Sigmoid colon (tissue), 7 donors: ENCODE measurements at places on chromosomes 3 and 15. TPM values are rescaled to one million over a fixed set of nuclear protein-coding genes. Genes with fewer than 3 reads are reported as not detected.
A peak's percentile ranks its signal among the peaks of the same experiment; 100 is the strongest.

DNA sequence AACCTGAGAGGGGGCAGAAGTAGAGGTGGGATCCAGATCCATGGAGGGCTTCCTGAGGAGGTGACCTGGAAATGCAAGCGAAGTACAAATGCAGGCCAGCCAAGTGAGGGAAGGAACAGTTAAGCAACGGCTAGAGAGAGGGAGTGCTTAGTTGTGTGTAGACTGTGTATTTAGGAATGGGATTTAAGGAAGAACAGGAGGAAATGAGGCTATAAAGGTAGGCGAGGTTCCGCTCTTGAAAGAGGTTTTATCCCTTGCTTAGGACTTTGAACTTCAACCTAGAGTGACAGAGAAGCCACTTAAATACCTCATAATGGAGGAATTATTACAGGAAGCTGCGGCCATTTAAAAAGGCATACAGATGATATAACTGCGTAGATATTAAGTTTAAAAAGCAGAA is 295.1 kb downstream of the THSD4 start:
- DNase-seq, result no peak

CSPG5 gene
- 2.3 TPM for total RNA-seq

DNA sequence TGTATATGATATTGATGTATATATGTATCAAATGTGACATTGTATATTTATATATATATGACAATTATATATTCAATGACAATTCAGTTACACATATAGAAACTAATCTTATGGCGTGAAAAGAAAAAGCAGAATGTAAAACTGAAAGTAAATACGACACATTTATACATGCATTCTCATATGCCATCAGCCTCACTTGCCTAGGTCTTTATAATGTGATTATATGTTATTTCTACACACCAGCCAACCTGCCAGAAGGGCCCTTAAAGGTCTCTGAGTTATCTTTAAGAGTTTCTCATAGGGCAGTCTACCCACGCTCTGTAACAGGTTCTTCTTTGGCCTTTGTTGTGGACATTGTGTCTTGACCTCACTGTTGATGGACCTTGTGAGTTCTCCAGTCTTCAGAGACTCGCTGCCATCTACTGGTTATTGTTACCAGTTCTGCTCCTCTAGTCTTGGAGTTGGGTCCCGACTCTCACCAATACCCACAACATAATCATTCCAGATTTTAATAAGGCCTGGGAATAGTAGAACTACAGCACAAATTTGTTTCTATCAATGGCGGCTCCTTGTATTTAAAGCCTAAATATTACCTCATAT is 371.5 kb upstream of the GOLIM4 start:
- no peak for DNase-seq

DNA sequence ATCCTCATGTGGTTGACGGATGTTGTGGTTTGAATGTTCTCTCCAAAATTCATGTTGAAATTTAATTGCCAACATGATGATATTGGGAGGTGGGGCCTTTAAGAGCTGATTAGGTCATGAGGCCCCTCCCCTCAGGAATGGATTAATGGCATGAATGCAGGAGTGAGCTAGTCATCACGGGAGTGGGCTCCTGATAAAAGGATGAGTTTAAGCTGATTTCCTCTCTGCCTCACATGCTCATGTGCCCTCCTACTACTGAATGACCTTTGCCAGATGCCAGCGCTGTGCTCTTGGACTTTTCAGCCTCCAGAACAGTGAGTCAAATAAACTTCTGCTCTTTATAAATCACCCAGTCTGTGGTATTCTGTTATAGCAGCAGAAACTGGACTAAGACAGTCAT is 111.2 kb downstream of the MYO5A start:
- no peak for DNase-seq

- DNase-seq, result no peak
Measured at GRCh38 chr3:127458696-127459604, 131.6 kb downstream of the TPRA1 start.

EXD1 gene
- total RNA-seq, result not detected

GOLGA8M gene
- total RNA-seq, result 0.55 TPM

- DNase-seq, result no peak
Measured at GRCh38 chr15:88586401-88587162, 34.6 kb upstream of the AEN start.

GRCh38 chr3:151491525-151491924 is 30.7 kb upstream of the IGSF10 start:
- DNase-seq, result no peak

GRCh38 chr3:12188328-12188648 is 29.6 kb upstream of the TIMP4 start:
- no peak for DNase-seq

DNA sequence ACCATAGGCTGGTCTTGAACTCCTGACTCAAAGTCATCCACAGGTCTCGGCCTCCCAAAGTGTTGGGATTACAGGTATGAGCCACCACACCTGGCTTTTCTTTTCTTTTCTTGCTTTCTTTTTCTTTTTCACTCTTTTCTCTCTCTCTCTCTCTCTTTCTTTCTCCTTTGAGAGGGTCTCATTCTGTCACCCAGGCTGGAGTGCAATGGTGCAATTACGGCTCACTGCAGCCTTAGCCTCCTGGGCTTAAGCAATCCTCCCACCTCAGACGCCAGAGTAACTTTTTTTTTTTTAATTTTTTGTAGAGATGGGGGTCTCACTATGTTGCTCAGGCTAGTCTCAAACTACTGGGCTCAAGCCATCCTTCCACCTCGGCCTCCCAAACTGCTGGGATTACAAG is 133.1 kb upstream of the UBE2E1 start:
- no peak for DNase-seq

DNA sequence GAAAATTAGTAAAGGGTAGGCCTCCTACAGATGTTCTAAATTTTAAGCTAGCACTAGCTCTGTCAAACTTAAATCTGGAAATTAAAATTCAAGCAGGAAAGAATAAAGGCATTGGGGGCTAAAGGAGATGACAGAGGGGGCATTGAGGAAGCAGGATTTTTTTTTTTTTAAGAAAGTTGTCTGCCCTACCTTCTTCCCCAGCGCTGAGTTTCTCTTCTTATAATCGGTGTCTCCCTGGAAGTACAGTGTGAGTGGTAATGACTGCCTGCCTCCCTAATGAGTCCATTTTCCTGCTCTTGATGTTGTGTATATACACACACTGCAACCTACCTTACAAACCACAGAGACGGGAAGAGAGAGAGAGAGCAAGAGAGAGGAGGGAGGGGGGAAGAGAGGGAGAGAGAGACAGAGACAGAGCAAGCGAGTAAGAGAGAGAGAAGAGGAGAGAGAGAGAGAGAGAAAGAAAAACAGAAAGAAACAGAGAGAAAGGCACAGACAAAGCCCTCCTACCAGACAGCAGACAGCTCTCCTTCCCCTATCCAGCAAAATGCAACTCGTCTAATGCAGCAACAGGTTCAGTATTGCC is 47.0 kb downstream of the ZBTB20 start:
- DNase-seq, result no peak

GRCh38 chr3:178584722-178585380 is 48.6 kb downstream of the KCNMB2 start:
- DNase-seq, result no peak

- DNase-seq, result no peak
Measured at GRCh38 chr15:81888748-81889484, 156.9 kb downstream of the MEX3B start.

DNA sequence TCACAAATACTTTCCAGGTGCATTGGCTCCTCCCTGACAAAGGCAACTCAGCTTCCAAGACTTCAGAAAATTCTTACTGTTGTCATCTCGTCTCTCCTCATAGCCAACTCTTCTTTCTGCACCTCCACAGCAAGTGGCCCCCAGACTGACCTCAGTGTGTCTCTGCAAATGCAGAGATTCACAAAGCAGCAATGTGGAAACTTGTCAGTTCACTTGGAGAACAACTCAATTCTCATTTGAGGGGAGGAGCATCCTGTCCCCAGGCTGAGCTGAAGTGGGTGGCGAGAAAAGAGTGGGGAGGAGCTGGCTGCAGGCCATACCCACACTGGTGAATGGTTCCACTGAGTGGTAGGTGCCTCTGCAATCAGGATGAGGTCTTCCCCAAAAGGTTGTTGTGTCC is 248.7 kb upstream of the IL12A start:
- no peak for DNase-seq

- DNase-seq, result no peak
Measured at GRCh38 chr3:45223889-45224727, 2.0 kb downstream of the TMEM158 start.

GRCh38 chr15:45117308-45118130 is 3.4 kb downstream of the DUOXA2 start:
- no peak for DNase-seq

DNA sequence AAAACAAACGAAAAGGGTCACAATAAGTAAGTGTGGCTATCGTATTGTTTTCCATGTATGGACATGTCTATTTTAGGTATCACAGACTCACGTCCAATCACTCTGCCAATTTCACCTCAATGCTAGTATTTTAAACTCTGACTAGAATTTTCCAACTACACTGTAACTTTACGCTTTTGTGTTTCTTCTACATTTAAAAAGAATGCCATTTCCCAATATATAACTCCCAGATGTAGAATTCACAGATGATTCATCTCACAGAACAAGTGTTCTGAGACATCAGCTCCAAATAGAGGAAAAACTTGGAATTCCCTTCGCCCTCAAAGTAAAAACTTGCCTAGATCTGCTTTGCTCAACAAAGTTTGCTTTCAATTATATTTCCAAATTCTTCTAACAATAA is 14.2 kb downstream of the LRIG1 start:
- DNase-seq, result no peak

GRCh38 chr3:139283301-139283700 is 60.5 kb upstream of the MRPS22 start:
- DNase-seq, result no peak

GRCh38 chr3:136920904-136921611 is 36.7 kb upstream of the IL20RB start:
- no peak for DNase-seq

DNA sequence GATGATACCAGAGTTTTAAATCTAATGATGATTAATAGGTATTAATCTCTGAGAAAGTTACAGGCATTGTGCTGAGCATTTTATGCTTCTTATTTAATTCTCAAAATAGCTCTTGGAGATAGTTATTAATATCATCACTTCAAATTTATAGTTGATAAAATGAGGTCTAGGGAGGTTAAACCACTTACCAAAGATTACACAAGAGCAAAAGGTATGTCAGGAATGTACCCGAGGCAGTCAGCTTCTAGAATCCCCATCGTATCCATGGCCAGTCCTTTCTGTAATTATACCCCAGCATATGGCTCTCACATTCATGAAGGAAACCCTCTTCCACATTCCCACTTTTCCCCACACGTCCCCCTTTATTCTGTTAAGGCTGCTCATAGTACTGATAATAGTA is 421.3 kb downstream of the PYDC2 start:
- DNase-seq, result no peak

DNA sequence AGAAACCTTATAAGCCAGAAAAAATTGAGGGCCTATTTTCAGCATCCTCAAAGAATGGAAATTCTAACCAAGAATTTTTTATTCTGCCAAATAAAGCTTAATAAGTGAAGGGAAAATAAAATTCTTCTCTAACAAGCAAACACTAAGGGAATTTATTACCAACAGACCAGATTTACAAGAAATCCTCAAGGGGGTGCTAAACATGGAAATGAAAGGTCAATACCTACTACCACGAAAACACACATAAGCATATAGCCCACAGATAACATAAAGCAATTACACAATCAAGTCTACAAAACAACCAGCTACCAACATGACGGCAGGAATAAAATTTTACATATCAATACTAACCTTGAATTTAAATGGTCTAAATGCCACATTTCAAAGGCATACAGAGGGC is 883.5 kb downstream of the SI start:
- DNase-seq, result no peak

DNA sequence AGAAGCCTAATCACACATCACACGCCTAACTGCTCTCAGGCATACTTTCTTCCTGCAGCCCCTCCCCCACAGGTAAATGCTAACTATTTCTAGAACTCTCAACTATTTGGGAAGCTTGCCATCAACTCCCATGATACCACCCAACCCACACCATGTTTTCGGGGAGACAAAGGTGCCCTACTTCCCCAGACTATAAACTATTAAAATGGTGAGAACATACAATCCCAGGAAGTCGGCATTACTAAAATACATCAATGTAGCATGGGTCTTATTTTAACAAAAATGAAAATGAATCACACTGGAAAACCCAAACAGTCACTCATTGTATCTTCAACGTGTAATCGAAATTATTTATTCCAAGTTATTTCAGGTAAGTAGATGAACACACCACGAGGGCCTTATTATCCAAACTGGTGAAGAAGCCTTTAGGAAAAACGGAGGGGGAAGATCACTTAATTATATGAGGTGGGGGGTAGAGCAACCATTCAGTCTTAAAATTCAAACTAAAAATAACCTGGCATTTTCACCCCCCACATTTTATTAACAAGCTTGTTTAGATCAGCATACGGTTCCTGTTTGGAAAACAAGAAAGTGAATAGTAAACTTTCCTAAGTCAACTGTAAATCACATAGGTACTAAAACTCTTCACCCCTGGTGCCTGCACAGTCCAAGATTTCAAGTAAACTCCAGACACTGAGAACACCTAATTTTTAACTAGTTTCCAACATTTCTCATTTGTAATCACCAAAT is 1.9 kb downstream of the TBL1XR1 start:
- no peak for DNase-seq

GRCh38 chr3:97778152-97778551 is 13.6 kb downstream of the ARL6 start:
- no peak for DNase-seq

SMCO1 gene
- total RNA-seq, result not detected

NANOGP8 gene
- total RNA-seq, result not detected

GRCh38 chr3:15452156-15452555 is 24.8 kb downstream of the EAF1 start:
- DNase-seq, result no peak

SPSB4 gene
- total RNA-seq, result 1.1 TPM

FSD2 gene
- total RNA-seq, result not detected

- no peak for DNase-seq
Measured at GRCh38 chr15:75366163-75366562, 2.2 kb downstream of the MAN2C1 start.

- DNase-seq, result peak; percentile 3
Measured at GRCh38 chr15:69067296-69067695, 52.8 kb downstream of the NOX5 start.

ARMC8 gene
- 70.3 TPM for total RNA-seq

RGMA gene
- total RNA-seq, result 29.9 TPM

DNA sequence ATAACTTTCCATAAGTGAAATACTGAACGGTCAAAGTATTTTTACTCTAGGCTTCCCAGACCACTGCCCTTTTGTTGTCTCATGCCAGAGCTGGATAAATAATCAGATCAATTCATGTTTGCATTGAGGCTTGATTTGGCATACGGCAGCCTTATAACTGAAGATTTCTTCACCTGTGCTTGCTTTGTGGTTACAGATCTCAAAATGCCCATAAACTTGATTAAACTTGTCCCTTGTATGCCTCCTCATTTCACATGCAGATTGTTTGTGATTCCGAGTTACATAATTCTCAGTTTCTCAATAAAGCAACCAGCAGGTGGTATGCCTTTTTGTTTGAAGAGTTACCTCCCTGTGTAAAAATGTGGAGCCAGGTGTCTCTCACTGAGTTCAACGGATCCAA is 211.4 kb upstream of the LRIG1 start:
- no peak for DNase-seq

DNA sequence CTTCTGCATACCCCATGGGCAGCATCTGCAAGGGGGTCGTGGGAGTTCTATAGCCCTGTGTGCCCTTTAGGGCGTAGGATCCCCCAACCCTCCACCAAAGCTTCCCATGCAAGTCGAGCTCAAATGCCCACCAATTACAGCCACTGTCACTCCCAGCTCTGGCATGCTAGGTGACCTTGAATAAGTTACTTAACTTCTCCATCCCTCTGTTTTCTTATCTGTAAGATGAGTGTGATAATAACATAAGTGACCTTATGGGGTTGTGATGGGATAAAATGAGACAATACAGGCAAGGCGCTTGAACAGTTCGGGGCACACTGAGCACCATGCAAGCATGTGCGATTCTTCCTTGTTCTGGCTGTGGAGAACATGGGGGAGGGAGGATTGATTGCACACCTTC is 74.8 kb upstream of the POMGNT2 start:
- no peak for DNase-seq
